ENCODE measurements at places on chromosomes 5 and 9. TPM values are rescaled to one million over a fixed set of nuclear protein-coding genes. Genes with fewer than 3 reads are reported as not detected.

Gene FEM1C
- total RNA-seq = 73.3 TPM

DNA sequence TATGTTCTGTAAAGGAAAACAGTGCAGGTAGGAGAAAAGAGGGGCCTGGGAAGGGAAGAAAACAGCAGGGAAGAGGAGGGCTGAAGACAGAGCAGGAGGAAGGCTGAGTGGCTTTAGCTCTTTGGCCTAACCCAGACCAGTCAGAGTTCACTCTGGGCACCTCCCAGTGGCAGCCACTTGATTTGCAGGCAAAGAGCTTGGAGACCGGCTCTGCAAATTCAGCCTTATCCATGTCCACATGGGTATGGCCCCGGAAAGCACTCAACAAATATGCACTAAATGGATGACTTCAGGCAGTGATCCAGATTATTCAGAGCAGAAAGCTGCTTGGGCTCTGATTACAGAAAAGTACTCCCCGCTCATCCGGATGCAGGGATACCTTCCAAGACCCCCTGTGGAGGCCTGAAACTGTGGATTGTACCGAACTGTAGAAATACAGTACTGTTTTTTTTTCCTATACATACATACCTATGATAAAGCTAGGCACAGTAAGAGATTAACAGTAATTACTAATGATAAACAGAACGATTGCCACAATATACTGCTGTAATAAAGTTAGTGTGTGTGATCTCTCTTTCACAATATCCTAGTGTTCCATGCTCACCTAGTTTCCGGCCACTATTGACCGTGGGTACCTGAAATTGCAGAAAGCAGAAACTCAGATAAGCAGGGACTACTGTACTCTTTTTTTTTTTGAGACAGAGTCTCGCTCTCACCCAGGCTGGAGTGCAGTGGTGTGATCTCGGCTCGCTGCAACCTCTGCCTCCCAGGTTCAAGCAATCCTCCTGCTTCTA, 4.6 kb upstream of the RNU6ATAC start:
- no peak for DNase-seq

Gene LHX3
- total RNA-seq = not detected

GRCh38 chr9:84808416-84808815, 138.9 kb downstream of the NTRK2 start:
- DNase-seq = no peak

Gene TEX48
- total RNA-seq = not detected

Gene CTXN3
- total RNA-seq = 1.1 TPM

Gene CCNO
- total RNA-seq = 0.16 TPM

DNA sequence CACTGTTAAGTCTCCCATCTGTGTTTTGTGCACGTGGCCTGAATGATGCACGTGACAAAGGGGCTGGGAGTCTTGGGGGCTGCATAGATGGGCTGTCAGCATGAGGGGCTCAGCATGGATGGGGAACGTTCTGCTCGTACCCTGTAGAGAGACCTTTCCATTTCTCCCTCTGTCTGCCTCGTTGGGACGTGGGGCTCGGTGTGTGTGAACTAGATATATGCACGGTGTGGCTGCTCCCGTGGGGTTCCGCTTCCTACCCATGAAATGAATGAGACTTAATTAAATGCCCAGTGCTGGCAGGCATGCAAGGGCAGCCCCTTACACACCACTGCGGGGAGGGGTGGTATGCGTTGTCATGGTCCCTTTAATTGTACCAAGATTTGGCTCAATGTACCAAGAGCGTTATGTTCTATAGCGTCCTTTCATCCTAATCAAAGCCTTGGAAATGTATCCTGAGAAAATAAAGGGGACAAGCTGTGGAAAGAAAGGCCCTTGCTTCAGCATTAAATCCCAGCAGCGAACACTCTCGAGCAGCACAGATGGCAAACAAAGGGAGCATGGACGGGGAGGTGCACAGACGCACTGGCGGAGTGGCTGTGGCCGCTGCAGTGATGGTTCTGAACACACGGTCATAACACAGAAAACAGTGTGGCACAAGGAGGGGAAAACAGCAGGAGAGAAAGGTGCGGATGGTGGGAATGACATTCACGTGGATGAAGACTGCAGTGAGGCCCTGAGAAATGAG, 66.8 kb downstream of the RASGEF1C start:
- no peak for DNase-seq

DNA sequence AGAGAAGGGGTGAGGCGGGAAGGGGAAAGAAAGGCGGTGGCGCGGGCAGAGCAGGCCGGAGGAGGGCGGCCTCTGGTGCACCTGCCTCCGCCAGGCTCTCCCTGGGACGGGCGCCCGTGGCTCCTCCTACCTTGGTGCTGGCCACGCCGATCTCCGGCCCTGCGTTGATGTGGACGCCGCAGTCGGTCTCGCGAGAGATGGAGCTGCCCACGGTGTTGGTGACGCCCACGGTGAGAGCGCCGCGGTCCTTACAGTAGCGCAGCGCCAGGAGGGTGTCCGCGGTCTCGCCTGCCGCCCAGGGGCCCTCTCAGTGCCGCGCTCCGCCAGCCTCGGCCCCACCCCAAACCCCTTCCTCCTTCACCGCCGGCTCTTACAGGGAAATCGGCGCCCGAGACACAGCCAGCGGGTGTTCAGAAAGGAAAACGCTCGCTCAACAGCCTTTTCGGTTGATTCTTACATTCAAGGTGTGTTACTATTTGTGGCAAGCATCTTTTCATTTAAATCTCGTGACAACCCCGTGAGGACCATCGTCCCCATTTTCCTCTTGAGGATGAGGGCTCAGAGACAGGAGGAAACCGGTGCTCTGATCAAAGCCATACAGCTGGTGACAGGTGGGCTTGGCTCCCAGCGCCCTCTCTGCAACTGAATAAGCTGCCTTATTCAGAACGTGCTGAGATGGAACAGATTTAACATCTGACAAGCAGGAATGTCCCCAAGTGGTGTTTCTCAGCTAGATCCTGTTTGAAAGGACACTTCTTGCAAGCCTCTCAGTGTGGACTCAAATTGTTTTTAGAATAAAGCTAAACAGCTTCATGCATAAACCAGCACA, 22.0 kb upstream of the MAPK9 start:
- no peak for DNase-seq

Gene PCDHGA10
- 12.0 TPM for total RNA-seq

DNA sequence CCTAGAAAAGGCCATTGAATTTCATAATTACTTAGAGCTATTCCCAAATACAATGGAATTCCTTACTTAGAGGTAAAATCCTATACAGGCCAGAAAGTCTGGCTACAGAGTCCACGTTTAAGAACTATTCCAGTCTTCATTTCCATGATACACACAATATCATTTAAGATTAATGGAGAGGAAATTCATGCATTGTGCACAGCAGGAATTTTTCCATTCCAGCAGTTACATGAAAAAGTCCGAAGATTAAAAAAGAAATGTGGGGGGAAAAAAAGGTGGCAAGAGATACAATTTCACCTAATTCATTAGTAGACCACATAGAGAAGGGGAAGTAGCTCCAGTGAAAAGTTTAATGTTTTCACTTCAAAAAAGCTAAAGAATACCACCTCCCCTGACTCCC, 63.1 kb downstream of the CHD1 start:
- no peak for DNase-seq

- DNase-seq = no peak
Observed at GRCh38 chr5:9176641-9177040, 369.2 kb downstream of the SEMA5A start.

- DNase-seq = no peak
Observed at GRCh38 chr5:167642779-167643517, 648.5 kb upstream of the WWC1 start.

DNA sequence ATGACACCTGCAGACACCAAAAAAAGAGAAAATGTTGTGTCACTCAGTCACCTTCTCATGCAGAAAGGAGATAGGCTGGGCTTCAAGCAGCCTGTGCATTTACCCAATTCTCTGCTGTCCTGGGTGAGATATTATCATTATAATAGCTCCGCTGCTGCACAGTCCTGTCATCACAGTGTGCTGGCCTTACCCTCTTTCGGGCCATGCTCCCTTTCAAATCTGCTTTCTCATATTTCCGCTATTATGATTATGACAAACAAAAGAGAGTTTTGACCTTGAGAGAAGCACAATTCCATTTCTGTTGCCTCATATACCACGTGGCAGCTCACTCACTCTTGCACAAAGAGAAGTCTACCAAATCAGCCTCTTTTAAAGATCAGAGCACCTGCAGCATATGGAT, 1350.1 kb upstream of the ACO1 start:
- DNase-seq = no peak

- DNase-seq = no peak
Observed at GRCh38 chr5:17196697-17197096, 20.7 kb upstream of the BASP1 start.

Gene OTULINL
- 32.6 TPM for total RNA-seq

DNA sequence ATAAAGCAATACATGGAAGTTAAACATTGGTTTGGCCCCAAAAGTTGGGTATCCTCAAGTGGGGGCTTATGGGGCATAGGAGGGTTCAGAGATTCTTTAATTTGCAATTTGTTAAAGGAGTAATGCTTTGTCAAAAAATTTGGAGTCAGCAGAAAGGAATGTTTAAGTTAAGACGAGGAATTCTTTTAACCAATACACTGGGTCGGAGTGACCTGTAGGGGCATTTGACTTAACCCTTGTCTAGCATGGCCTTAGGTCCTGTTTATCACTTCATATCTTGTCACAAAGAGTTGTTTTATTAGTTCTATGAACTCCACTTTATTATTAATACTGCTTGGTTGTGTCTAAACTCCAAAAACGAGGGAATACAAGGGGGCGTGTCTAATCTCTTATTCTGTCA, 656.1 kb upstream of the RORB start:
- no peak for DNase-seq

- peak; percentile 32 for DNase-seq
Observed at GRCh38 chr5:126503602-126504104, 80.4 kb downstream of the GRAMD2B start.

GRCh38 chr5:81718300-81718699, 32.6 kb downstream of the SSBP2 start:
- no peak for DNase-seq

- DNase-seq = no peak
Observed at GRCh38 chr5:146540414-146540813, 24.4 kb upstream of the GPR151 start.

Gene ANXA1
- 27.0 TPM for total RNA-seq

DNA sequence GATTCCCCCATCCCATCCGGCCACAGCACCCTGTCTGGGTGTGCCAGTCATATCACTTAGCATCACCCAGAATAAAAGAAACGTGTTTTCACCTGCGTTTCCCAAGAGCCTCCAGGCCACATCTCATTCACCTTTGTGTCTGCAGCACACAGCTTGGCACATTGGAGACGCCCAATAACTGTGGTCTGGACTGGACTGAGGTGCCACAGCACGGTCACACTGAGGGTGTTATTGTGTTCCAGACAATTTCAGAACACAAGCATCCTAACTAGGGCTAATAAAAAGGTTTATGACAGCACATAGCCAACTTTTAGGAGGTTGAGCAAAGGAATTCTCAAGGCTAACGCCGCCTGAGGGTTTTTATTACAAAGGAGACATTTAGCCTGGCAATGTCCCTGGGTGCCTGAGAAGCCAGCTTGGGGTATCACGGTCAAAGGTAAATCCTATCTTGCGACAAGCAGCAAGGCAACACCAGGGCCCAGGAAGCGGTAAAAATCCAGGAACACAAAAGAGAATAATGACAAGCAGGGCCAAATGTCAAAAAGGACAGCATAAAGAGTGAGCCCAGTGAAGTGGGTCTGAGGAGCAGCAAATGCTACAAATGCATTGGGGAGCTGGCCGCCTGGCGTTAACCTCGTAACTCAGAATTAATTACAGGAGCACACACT, 3.4 kb downstream of the EPB41L4B start:
- no peak for DNase-seq

GRCh38 chr5:82984786-82985735, 92.1 kb downstream of the TMEM167A start:
- no peak for DNase-seq

- no peak for DNase-seq
Observed at GRCh38 chr9:124182741-124183140, 75.0 kb upstream of the NEK6 start.

Gene PCDHGB7
- total RNA-seq = 15.6 TPM

- DNase-seq = peak; percentile 60
Observed at GRCh38 chr5:59039296-59040023, 456.6 kb downstream of the RAB3C start.

GRCh38 chr9:125240649-125240999, 519 bp downstream of the HSPA5 start:
- DNase-seq = no peak

DNA sequence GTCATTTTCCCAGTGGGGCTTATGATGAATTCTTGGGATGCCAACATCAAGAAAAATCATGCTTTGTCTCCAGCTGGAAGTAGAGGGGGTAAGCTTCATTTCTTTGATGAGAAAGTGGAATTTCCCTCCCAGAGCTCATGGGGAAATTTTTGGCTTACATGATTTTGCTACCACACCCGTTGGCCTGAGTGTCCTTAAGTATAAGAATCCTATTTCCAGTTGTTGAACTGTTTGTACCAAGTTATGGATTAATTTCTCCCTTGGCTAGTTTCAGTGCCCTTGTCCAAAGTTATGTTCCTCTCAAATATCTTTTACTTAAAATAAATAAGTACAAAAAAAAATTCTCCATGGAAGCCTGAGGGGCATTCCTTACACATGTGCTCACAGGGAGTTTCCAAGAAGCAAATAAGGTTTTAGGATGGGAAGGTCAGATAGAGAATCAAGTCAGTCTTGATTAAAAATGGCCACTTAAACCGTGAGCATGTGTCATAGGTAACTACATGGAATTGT, 82.3 kb downstream of the PTCD2 start:
- DNase-seq = no peak

DNA sequence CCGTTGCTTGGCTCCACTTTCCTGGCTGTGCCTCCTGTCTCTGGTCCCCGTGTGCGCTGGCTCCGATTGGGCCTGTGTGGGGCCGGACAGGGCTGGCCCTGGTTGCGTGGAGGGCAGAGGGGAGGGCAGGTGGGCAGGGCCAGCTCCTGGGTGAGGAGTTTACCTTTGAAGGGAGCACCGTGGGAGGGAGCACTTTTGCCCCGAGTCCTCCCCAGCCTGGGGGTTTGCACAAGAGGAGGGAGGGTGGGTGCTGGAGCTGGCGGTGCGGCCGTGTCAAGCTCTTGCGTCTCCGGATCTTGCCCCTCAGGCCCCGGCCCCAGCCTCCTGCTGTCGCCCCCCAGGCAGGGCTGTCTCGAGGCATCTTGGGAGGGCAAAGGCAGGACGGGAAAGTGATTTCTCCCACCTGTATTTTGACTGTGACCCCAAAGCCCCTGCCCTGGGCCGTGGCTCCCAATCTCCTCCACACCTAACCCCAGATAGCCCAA, 48.3 kb upstream of the EXOC3 start:
- DNase-seq = no peak

- DNase-seq = no peak
Observed at GRCh38 chr9:76516350-76516749, 57.4 kb downstream of the GCNT1 start.

DNA sequence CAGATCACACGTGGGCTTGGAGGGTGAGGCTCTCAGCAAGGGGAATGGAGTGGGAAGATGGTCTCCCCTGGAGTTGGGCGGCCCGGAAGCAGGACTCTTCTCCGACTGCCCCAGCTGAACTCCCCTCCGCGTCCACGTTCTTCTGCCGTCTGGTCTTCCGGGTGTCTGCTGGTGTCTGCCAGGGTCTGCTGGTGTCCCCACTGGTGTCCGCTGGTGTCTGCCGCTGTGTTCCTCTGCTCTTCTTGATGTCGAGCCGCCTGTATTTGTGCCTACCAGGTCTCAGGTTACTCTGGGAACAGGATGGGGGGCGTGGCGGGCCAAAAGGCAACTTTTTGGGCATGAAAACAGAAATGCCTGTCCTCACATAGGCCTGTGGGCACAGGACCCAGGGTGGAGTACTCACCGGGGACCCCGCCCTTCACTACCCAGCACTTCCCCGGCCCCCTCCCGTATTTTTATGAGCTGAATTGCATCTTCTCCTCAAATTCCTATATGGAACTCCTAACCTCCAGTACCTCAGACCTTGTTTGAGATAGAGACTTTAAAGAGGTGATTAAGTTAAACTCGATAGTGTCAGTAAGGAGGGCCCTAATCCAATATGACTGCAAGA, 675.4 kb downstream of the SEMA5A start:
- no peak for DNase-seq

Data from occipital lobe (tissue), 3 donors.